ENCODE measurements at places on chromosomes 6 and 20.

DNA sequence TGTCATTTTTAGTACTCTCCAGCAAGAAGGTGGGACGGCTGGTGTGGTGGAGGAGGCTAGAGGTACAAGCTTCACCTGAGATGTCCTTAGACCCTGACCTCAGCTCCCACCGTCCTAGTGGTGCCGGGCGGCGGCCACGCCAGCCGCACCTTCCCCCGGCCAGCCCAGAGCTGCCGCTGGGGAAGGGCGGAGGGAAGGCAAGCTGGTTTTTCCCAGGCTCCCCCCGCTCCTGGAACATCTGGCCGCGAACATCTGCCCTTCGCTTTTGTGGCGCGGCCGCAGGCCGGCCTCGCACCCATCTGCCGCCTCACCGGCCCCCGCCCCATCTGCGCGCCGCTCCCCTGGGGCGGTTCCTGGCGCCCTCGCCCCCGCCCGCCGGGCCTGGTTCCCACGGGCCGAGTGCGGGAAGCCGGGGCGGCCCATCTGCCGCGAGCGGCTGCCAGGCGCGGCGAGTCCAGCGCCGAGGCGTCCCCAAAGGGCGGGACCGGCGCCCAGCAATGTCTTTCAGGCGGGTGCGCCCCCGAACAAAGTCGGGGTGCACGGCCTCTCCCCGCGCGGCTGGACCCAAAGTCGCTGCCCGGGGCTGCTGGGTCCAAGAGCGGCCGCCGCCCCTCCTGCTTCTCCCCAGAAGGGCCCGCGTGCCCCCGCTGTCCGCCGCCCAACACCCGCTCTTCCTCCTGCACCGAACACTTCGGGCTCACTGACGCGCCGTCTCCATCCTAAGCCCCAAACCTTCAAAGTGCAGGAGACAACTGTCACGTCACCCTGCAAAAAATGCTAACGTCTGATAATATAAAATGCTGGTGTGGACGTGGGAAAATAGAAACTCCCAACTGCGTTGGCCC, 17.3 kb upstream of the ID1 start:
- DNase-seq, result no peak

GRCh38 chr6:10408457-10408856, 6.4 kb downstream of the TFAP2A start:
- DNase-seq, result no peak

DNA sequence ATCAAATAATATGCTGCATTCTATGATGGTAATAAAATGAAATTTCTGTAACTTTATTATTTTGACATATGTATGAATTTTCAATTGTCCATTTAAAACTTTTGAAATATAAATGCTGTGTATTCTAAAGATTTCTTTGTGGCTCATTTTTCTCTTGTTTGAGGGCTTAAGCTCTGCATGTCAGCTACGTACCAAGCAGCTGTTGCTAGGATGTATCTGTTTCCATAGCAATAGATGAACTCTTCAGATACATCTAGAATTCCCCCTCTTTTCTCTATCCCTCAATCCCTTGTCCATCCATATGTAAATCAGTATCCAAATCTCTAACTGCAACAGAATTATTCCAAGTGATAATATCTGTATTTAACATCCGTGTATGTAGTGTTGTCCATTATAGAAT, 76.5 kb upstream of the OPRM1 start:
- DNase-seq, result no peak

DNA sequence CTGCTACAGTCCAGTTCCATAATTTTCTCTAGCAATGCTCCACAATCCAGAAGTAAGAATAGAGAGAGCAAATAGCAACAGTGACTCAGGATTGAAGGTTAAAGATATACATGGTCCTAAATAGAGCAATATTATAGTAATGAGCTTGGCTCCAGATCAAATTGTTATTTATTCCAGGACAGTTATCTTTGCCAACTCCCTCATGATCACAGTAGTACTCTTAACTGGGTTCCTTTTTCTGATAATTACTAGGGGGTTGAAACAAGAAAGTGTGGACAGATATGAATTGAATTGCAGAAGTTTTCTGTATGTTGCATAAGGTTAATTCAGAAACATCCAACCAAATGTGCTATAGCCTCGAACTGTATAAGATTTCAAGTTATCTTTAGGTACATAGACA, 11.9 kb downstream of the FAM184A start:
- no peak for DNase-seq

DNA sequence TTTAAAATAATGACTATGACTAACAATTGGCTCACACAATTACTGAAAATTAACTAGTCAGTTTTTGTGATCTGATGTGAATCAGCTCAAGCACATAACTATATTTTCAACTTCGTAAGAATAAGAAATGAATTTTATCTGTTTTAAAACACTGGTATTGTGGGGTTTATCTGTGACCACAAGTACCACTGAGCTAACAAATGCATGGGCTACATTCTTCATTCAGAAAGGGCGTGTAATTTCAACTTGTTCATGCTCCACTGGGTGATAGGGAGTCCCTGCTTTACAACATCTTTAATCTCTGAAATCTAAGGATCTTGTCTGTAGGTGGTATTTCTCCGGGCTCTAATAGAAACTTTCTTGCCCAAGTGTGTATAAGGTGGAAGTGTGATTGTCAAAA, 1311.5 kb upstream of the GJE1 start:
- no peak for DNase-seq

- no peak for DNase-seq
Observed at GRCh38 chr20:36549942-36550789, 8.8 kb downstream of the MYL9 start.

DNA sequence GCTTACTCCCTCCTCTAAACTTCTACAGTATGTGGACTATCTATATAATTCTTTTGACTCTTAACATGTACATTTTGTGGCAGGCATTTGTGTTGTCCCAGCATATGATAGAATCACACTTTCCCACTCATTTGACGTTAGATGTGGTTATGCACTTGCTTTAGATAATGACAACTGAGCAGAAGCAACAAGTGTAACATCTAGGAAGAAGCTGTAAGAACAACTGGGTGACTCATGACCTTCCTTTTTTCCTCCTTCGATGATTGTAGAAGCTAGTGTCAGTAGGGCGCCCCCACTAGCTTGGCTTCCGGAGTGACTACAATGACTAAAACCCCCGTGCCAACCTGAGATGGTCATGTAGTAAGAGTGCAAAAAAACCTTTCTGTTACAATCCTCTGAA, 74.6 kb upstream of the CEP85L start:
- DNase-seq, result no peak

GRCh38 chr20:51533291-51534172, 9.0 kb downstream of the NFATC2 start:
- DNase-seq, result no peak

GRCh38 chr20:43448748-43449535, 8.8 kb upstream of the SRSF6 start:
- peak; percentile 66 for DNase-seq

- no peak for DNase-seq
Observed at GRCh38 chr6:19834858-19835257, 2.3 kb upstream of the ID4 start.

DNA sequence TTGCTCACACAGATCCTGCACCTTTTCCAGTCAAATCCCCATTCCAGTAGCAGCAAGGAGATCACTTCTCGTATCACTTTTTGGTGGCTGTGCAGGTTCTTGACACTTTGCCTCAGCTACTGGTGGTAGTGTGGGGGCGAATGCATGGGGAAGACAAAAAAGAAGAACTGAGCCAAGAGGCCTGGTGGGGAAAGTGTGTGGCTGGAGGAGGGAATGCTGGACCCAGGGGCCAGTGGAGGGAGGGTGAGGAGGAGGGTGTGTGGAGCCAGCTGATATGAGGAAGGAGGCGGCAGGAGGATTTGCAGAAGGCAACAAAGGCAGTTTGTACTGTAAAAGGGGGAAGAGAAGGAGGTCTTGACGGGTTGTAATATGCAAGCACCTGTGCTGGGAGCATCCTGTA, 15.7 kb upstream of the HLA-C start:
- DNase-seq, result no peak

DNA sequence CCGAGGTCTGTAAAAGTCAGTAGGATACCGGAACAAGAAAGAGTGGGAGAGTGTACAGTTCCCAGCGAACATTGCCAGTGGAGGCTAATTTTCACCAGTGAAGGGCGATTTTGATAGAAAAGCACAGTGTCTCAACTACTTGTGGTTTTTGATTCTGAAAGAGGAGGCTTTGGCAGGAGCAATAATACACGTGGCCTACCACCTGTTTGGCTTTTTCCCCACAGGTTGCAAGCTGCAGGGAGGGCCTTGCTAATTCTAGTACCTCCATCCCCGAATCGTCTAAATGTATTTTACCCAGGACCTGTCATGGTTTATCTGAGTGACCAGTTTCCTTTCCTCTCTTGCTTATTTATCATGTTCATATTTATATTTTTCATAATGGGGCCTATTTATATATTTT, 3.3 kb upstream of the EFCAB8 start:
- no peak for DNase-seq

DNA sequence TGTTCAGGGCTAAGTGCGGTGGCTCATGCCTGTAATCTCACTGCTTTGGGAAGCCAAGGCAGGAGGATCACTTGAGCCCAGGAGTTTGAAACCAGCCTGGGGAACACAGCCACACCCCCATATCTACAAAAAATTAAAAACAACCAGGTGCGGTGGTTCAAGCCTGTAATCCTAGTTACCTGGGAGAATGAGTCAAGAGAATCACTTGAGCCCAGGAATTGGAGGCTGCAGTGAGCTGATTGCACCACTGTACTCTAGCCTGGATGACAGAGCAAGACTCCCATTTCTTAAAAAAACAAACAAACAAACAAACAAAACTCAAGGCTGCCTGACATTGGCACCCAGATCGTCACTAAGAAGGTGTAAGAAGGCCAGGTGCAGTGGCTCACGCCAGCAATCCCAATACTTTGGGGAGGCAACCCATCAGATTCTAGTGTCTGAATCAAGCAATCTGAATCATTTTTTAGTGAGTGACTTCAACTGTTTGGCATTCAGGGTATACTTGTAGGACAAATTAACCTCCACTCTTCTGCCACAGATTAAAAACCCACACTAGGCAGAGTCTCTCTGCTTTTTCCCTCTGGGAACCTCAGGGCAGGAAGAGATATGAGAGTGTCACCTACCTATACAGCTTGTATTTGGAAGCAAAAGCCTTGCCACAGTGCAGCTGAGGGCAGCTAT, 6.1 kb downstream of the PLAGL2 start:
- DNase-seq, result no peak

GRCh38 chr6:44682280-44682679, 294.8 kb downstream of the CDC5L start:
- DNase-seq, result no peak

- no peak for DNase-seq
Observed at GRCh38 chr6:86756640-86757229, 180.6 kb upstream of the HTR1E start.

GRCh38 chr20:48607544-48607865, 220.3 kb downstream of the PREX1 start:
- DNase-seq, result no peak

DNA sequence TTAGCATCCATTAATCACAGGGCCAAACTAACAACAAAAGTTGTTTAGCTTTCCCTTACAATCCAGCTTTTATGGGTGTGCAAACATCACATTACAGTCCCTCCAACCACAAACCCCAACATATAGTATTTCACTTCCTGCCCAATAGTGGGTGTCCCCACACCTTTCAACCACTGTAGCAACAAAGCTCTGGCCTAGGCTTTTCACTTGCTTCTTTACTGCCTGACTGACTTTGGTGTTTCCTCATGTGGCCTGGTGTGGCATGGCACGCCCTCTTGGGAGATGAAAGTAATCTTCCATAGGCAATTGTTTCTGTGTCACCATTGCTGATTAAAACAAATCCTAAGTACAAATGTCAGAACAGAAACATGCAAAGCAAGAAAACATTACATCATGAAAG, 46.3 kb downstream of the MCM8 start:
- DNase-seq, result peak; percentile 77

GRCh38 chr6:105993341-105994117, 92.6 kb upstream of the PRDM1 start:
- no peak for DNase-seq

DNA sequence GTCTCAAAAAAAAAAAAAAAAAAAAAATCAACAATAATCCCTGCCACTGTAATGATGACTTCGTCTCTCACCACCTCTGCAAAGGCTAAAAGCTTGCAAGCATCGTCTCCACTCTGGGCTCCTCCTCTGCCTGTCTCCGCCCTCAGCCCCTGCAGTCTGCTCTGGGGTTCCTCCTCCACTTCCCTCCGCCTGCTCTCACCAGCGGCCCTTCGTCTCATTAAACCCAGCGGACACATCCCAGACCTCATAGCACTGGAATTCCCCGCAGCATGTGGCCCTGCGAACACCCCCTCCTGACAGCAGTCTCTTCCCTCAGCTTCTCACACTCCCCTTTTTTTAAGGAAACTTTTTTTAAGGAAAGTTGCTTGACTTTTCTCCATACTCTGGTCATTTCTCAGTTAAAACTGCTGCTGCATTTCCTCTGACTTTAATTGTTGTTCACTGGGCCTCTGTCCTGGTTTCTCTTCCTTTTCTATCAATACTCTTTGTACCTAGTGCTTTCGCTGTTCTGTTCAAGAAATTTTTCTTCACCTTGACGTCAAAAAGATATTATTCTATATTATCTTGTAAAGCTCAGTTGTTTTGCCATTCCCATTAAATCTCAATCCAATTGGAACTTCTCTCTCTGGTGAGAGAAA, 70.9 kb upstream of the PLEKHG1 start:
- peak; percentile 26 for DNase-seq

DNA sequence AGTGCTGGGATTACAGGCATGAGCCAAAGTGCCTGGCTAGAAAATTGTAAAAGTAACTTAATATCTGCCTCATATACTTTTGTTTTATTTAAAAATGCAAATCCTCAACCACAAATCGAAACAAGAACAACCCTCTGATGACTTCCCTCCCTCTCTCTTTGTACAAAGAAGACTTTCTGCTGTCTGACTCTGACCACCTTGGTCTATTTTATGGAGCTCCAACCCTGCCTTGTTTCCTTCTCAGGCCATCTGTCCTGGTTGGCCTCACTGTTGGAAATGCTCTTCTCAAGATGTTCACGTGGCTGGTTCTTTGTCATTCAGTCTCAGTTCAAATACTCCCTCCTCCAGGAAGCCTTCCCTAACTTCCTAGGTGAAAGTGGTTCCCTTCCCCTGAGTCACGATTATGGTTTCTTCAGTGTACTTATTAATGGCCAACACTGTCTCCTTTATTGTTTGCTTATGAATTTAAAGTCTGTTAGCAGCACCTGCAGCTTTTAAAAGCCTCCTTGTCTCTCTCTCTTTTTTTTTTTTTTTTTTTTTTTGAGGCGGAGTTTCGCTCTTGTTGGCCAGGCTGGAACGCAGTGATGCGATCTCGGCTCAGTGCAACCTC, 151.5 kb upstream of the SALL4 start:
- no peak for DNase-seq

DNA sequence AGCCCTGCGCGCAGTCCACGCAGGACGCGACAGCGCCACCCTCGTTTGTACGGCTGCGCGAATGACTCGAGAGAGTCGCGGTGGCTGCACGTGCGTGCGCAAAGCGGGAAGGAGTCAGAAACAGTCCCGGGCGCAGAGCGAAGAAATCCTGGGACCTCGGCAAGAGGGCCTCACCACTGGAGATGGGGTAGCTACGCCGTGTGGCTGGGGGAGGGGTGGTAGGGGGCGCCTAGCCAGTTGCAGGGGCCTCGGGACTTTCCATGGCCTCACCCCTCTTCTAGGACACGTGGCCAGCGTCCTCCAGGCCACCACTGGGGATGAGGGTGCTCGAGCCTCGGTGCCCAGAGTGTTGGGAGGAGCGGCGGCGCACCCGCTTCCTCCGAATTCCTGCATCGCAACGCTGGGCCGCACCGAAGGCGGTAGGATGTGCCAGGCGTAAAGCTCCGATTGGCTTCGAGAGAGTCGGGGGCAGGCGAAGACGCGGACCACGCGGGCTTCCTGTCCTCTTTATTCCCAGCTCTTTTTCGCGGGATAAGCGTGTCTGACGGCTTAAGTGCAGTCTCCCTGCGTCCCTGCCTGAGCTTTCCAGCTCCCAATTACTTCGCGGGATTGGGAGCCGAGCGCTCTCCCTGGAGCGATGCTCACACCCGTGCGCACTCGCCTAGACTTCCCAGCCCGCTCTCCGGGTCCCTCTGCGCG, 38.7 kb downstream of the NCR2 start:
- DNase-seq, result no peak

Data from common myeloid progenitor, CD34-positive (primary cell).